T-helper 22 cell (primary cell): ENCODE measurements at places on chromosomes 6 and 20.

- no peak for DNase-seq
These were observed 18.2 kb downstream of the BCL2L1 start for GRCh38 chr20:31704225-31705119.

DNA sequence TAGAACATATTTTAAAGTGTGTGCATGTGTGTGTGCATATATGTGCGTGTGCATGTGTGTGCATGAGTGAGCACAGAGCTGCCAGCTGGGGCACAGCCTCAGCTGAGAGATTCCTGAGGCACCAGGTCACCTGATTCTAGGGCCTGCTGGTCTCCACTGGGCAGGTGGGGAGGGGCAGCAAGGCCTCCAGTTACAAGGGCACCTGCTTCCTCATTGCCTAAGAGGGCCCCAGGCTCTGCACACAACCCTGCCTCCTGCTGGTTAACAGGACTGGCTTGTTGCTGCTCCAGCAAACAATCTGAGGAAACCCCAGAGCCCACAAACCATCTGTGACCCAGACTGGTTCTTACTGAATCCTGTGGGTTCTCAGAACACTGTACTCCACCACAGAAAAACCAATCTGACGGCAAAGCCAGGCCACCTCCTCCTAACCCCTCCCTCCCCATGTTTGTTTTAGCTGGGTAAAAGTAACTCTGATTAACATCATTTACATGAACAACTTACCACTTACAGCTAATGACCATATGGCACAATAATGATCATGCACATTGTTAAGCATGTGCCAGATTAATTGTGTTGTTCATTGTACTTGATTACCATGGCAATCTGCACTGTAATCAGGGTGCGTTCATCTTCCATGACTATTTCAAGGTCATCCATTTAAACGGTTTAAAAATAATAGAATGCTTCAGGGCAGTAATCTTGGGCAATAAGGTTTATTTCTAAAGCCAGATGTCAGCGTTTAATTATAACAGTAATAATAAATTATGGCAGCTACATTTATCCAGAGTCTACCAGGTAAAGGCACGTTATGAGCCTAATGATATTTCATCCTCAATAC is 23.1 kb upstream of the UBE2J1 start:
- DNase-seq, result peak; percentile 56

- DNase-seq, result no peak
These were observed 7.3 kb upstream of the ULBP2 start for GRCh38 chr6:149934249-149935156.

DNA sequence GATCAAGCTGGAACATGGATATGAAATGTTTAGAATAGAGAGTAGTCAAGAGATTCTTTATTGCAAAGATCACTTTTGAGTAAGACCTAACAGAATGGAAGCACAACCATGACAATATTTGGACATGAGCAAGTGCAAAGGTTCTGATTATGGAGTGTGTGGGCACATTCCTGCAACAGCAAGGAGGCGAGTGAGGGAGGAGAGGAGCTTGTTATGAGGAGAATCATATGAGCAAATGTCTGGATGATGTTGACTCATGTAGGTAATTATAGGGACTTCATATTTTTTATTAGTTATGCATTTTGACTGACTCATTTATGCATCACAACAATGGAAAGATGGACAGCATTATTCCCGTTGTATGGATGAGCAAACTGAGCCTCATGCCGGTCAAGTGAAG is 100.8 kb upstream of the SLC35B3 start:
- DNase-seq, result no peak

GRCh38 chr6:98695091-98695801 is 139.1 kb upstream of the POU3F2 start:
- no peak for DNase-seq

GRCh38 chr6:46961711-46962110 is 40.0 kb upstream of the ADGRF5 start:
- DNase-seq, result no peak

GRCh38 chr6:33279971-33280511 is 3.1 kb downstream of the B3GALT4 start:
- DNase-seq, result no peak

- no peak for DNase-seq
These were observed 4.8 kb downstream of the SOX18 start for GRCh38 chr20:64044484-64045247.

DNA sequence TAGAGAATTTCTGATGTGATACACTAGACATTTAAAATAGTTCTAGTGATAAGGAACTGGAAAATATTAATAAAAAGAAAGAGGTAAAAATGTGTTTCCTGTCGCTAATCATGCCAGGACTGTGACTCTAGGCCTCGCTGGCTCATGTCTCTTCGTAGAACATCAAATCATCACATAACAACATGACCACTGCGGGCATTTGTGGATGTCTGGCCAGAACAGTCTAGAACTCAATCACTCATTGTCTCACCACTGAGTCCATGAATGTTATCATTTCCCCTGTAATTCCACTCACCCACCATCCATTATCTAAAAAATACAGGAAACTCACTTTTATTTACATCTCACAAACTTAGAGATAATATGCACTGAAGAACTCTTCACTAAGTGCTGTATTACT is 3.4 kb downstream of the HMGN3 start:
- DNase-seq, result no peak

DNA sequence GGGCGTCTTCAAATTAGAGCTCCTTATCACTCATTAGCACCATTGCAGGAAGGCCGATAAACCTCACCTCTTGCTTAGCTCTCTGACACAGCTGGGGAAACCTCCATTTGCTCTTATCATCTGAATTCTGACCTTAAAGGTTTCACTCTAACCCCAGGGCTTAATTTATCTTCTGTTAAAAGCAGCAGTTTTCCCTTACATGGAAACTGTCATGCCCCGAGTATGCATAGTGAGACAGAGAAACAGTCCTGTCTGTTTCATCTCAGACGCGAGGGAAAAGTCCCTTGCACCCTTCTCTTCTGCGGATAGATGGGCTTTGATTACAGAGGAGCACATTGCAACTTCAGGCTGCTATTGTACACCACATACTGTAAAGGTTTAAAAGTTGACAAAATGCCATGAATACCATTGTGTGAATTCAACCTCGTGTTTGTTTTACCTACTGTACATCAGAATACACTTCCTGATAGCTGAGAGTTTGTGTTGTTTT is 191.5 kb upstream of the BMP2 start:
- DNase-seq, result no peak

DNA sequence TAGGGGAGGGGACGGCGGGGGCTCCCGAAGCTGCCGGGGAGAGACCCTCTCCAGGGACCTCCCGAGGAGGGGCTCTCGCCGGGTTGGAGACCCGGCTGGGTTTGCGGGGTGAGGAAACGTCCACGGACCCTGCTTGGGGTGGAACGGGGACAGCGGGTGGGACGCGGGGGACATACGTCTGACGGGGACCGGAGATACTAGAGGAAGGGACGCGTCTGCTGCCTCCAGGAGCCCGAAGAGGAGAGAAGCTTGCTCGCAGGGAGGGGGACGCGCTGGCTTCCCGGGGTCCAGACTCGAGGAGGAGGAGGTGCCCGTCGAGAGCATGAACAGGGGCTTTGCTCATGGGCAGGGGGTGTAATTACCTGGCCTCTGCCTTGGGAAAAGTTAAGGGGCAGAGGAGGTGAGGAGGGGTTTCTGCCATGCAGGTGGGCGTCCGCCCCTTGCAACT is 593 bp downstream of the DNMT3B start:
- DNase-seq, result no peak

DNA sequence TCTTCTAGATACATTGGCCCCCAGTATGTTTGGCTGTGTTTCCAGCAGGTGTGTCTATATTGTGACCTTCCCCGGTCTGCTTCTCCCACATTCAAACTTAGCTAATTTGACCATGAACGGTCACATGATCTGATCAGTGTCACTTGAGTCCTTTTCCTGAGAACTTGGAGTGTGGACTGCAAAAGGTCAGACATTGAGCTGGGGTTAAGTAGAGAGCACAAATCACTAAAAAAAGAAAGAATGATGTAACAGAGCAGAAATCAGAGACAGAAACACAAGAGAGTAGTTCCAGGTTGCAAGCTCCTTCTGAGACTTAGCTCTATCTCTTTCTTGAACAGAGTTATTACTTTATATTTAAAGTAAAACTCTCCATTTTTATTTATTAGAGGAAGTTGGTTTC is 733.9 kb downstream of the CBLN4 start:
- no peak for DNase-seq

DNA sequence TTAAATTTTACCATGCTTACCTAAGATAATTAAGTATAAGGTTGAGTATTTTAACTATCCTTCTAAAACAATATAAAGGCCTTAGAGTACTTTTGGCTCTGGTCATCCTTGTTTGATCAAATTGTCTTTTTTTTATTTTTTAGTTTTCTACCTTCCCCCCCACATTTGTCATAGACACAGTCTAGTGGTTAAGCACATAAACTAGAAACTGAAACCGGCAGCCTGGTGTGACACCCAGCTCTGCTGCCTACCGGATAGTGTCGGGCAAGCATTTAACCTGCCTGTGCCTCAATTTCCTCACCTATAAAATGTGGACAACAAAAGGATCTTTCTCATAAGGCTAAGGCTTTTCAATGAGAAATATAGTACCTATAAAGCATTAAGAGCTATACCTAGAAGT is 21.6 kb upstream of the TULP4 start:
- DNase-seq, result no peak

DNA sequence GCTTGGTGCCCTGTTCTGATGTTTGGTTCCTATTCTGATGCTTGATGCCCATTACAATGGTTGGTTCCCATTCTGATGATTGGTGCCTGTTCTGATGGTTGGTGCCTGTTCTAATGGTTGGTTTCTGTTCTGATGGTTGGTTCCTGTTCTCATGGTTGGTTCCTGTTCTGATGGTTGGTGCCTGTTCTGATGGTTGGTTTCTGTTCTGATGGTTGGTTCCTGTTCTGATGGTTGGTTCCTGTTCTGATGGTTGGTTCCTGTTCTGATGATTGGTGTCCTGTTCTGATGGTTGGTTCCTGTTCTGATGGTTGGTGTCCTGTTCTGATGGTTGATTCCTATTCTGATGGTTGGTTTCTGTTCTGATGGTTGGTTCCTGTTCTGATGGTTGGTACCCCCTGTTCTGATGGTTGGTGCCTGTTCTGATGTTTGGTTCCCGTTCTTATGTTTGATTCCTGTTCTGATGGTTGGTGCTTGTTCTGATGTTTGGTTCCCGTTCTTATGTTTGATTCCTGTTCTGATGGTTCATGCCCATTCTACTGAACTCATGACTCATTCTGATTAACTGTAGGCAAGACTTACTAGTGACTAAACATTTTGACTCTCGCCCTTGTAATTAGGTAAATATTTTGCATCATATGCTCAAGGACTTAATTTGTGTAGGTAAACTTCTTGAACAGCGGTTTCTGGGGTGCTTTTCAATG is 146.2 kb downstream of the DLL1 start:
- no peak for DNase-seq

DNA sequence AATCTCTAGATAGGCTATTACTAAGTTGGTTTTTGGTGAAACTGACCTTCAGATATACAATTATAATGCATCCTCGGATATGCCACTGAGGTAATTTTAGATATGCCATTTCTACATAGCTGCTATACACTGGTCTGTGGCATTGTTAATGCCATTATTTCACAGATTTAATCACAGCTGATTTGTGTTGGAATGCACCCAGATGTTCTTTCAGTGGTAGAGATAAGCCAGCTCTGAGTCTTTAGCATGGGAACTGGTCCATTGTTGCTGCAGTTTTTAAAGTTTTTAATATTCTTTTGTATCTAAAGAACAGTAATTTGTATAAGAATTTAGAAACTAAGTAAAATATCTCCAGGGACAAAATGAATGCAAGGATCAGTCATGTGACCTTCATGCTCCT is 6.8 kb downstream of the TMX4 start:
- DNase-seq, result no peak

DNA sequence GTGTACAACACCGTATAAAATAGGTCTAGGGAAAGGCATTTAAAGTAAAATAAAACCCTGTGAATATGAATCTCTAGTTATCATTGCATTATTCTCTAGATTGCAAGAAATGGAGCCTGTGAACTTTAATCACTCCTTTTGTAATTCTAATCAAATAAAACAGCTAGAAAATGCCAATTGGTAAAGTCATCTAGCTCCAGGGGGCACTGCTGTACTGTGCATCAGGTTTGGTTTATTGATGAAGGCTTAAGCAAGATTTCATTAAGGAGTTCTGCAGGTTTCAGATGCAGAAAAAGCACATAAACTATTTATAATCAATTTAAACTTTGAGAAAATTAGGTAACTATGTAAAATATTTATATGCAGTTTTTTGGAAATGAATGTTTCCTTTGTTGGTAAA is 645.0 kb downstream of the PHF3 start:
- DNase-seq, result no peak

GRCh38 chr6:7425808-7426190 is 36.2 kb downstream of the RIOK1 start:
- no peak for DNase-seq

GRCh38 chr6:43269273-43270007 is 26.2 kb downstream of the TTBK1 start:
- no peak for DNase-seq

DNA sequence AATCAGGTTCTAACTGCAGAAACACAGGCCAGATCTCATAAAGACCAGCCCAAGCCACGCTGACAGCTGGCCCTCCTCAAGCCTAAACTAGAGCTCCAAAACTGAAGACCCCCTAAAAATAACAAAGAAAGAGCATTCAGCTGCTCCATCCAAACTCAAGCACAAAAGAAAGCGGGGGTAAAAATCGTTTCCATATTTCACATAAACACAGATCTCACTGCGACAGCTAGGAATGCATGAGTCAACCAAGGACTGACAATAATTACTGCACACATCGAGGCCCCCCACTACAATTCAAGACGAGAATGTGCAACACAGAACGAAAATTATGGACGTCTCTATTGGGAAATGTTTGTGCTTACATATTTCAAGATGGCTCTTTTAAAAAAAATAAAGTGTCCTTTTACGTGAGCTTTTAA is 31.1 kb downstream of the CNKSR3 start:
- DNase-seq, result no peak

GRCh38 chr6:139161169-139161568 is 26.3 kb downstream of the HECA start:
- DNase-seq, result peak; percentile 78

DNA sequence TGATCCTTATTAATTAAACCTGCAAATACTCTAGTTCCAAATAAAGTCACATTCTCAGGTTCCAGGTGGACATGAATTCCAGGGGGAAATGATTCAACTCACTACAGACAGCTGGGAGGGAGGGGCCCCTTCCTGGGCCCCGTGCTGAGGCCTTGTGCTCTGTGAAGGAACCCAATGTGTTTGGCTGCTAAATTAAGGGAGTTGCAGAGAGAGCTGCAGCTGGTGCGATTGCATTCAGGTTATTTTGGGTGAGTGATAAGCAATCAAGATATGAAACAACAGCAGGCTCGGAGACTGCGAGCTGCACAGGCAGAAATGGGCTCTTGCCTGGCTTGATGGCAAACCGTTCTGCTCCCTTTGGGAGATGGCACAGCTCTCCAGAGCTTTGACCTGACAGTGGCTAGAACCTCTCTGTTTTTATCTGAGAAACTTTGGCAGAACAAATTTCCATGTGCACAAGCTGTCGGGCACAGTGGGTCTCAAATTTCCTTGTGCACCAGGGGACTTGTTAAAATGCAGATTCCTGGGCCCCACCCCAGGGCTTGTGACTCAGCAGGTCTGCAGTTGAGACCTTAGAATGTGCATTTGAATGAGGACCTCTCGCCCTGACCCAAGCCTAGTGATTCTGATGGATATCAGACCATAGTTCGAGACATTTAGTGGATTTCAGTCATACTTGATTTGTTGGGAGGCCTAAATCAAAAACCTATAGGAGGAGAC is 9.8 kb downstream of the MAPK13 start:
- no peak for DNase-seq

- no peak for DNase-seq
These were observed 172.4 kb downstream of the BCAS1 start for GRCh38 chr20:53897884-53898555.

- no peak for DNase-seq
These were observed 7.9 kb downstream of the SDCBP2 start for GRCh38 chr20:1320902-1321653.
